ENCODE measurements at places on chromosomes 7 and 10.
A peak's percentile ranks its signal among the peaks of the same experiment; 100 is the strongest.

DNA sequence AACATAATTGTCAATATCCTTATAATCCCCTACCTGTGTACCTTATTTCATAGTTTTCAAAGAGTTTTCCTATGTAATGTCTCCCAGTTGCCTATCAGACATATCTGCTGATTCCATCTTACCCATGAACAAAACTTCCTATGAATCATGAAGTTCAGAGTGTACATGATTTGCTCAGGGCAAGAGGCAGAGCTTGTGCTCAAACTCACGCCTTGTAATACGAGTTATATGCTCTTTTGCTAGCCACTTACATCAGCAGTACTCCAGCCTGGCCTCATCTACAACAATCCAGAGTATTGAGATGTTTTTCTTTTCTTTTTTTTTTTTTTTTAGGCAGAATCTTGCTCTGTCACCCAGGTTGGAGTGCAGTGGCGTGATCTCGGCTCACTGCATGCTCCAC is 11.8 kb downstream of the PKD2L1 start:
- no peak for ATAC-seq

DNA sequence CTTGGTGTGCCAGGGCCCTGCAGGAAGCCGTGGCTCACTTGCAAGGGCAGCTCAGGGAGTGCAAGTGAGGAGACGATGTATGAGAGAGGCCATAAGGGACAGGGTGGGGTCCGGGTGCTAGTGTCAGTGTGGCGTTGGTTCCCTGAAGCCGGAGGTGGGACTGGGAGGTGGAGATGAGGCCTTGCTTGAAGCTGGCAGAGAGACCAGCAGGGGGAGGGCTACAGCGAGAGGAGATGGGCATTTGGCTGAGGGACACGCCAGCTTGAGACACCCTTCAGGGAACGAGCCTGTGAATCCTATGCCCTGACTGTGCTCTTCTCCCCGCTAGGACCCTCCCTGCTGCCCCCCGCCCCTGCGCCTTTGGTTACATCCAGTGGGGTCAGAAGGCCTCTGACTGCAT is 529.1 kb downstream of the TCERG1L start:
- ATAC-seq, result no peak

GRCh38 chr7:55172161-55172560 is 153.3 kb downstream of the EGFR start:
- ATAC-seq, result no peak

DNA sequence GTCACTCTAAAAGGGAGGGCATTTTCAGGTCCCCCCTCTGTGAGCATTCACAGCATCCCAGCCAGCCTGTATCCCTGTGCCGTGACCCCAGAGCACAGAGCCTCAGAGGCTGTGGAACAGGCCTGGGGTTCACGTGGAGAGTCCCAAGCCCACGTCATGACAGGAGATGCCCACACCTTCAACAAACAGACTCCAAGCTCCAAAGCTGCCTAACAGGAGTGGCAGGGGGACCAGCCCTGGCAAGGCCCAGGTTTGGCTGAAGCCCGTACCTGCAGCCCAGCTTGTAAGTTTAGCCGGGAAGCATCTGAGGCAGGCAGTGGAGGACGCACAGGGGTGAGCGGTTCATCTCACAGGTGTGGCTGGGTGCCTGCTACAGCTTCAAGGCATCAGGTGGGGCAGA is 33.5 kb downstream of the LHPP start:
- ATAC-seq, result no peak

- no peak for ATAC-seq
Measured at GRCh38 chr7:85521108-85521694, 334.3 kb upstream of the SEMA3D start.

GRCh38 chr7:129197771-129198170 is 9.3 kb downstream of the SMO start:
- no peak for ATAC-seq

GRCh38 chr10:31768467-31768866 is 160.2 kb downstream of the ARHGAP12 start:
- ATAC-seq, result peak; percentile 43

- no peak for ATAC-seq
Measured at GRCh38 chr10:10233229-10233628, 784.4 kb upstream of the CELF2 start.

- no peak for ATAC-seq
Measured at GRCh38 chr7:105173586-105173985, 159.6 kb downstream of the KMT2E start.

- ATAC-seq, result peak; percentile 27
Measured at GRCh38 chr7:135943134-135943879, 33.9 kb downstream of the MTPN start.

DNA sequence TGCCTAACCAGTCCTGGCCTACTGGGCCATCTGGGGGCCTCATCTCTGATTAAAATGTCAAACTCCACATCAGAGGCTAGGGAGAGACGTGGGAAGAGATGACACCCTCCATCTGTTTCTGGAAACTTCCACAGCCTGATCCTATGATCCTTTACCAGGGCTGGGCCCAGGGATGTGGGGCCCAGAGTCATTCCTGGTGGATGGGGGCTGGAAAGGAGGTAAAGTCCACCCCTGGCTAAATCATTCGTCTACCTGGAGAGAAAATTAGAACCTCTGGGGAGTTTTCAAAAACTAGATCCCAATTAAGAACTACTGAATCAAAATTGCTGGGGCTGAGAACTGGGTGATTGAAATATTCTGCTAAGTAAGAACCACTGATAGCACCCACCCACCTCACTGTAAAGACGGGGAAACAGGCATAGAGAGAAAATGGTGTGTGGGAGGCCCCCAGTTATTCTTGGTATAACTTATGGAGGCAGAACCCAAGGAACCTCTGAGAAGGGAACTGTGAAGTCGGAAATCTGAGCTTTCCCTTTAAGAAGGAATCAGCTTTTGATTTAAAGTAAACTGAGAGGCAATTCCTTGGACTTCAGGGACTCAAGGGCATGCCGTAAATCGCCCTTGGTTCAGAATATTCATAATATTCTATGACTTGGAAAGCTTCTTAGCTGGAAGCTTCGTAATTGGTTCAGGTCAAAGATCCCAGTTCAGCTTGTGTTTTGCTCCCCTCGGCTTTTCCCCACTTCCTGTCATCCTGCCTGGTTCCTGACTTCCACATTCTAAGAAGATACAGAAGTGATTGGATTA is 53.1 kb downstream of the PRKAG2 start:
- ATAC-seq, result no peak

DNA sequence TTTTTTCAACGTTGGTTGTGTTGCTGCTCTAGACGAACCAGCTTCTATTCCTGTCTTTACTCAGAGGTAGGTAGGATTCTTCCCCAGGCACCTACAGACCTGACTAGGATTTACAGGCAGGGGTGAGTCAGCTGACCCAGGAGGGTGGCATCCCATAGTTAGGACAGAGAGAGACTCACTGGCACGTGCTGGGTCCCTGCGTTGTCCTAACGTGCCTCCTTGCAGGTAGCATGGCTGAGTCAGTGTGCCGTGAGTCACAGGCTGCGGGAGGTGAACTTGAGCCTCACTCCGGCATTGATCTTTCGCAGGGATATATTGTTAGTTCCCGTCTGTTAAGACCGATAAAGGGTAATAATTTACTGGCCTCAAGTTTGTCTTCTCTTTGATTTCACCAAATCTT is 96.5 kb downstream of the PFKFB3 start:
- ATAC-seq, result no peak

GRCh38 chr7:7176406-7177043 is 5.8 kb upstream of the C1GALT1 start:
- ATAC-seq, result peak; percentile 96

DNA sequence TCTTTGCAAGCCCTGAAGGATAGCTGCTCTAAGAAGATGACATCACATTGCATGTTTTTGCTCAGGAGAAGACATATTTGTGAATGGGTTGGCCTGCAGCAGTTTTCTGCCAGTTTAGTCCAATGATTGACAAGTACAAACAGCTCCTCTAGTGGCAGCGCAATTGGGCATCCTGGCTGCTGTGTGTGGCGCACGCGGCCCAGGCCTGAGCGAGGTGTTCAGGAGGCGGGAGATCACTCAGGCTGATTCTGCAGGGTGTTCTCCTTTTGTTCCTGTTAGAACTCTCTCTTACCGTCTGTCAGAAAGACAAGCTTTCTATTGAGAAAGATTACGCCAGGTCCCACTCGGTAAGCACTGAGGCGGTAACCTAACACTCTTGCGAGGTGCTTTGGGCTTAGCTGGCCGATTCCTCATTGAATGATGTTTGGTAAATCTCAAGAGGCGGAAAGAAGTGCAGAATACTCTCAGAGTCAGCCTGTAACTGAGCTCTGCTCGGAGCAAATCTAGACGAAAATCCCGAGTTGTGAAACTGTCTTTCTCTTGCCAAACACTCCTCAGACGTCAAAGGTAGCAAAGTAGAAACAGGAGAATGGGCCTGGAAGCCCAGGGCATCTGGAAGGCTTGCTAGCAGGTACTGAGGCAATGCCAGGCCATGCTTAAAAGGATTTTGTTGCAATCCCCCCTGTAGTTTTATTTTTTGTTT is 219.2 kb upstream of the BMPER start:
- ATAC-seq, result no peak

- no peak for ATAC-seq
Measured at GRCh38 chr7:11332186-11332864, 358.7 kb downstream of the PHF14 start.

DNA sequence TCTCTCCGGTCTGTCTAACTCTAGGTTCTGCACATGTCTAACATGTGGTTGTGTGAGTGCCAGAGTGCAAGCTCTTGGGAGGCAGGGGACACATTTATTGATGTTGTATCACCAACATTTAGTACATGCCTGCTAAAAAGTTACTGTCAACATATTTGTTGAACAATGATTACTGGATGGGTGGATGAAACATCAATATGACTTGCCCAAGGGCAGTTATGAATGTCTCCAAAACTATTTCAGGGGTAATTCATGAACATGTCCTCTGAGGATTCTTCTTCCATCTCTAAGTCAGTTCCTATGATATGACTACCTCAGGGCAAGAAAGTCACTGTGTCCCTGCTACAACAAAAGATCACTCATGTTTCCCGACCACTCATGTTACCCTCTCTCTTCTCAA is 91.3 kb upstream of the STEAP1B start:
- no peak for ATAC-seq

Data from SK-N-SH treated with all-trans-retinoic acid at 6 μM for 48 hours (cell line).